ENCODE measurements at places on chromosomes 1 and 21. TPM values are rescaled to one million over a fixed set of nuclear protein-coding genes. Genes with fewer than 3 reads are reported as not detected.

DNA sequence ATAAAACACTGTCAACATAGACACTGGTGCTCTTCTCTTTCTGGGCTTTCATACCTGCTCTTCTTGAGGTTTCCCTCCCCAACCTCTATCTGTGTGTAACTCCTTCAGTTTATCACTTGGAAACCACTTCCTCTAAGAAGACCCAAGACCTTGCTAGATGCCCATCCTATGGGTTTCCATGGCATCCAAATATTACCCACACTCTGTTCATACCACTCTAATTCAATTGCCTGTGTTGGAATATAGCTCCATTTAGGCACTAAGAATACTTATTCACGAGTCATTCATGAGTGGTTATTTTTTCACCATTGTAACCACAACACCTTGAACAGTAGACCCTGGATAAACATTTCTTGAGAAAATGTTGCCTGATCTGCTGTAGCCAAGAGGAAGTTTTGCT, 231.1 kb upstream of the SGIP1 start:
- DNase-seq, result no peak

DNA sequence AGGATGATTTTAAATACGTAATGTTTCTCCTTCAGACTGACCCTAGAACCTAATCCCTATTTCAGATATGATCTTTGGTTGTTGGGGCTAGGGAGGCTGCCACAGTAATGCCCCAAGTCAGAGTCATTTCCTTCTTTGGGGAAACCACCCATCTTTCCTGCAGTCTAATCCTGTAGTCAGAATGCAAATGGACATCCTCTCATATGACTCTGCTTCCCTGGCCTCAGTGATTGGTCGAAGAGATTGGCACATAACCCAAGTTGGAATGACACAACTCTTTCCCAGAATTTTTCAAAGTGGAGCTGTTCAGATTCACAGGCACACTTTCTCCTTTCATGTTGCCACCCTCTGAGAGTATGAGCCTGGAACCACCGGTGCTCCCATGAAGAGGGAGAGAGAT, 58.8 kb upstream of the ZNF644 start:
- no peak for DNase-seq

DNA sequence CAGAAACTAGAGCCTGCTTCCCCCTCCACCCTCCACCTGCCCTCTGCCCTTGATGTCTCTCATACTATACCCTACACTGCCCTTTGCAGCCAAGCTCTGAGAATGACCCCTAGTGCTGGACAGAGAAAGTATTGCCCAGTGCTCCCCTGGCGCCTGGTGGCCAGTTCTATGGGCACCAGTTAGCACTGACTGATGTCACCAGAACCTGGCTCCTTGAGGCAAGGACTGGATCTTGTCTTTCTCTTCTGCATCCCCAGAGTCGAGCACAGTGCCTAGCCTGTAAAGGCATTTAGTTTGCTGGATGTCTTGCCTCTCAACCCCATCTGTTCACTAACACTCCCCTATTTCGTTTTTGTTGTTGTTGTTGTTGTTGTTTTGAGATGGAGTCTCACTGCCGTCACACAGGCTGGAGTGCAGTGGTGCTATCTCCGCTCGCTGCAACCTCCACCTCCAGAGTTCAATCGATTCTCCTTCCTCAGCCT, 5.9 kb downstream of the PHLDA3 start:
- no peak for DNase-seq

DNA sequence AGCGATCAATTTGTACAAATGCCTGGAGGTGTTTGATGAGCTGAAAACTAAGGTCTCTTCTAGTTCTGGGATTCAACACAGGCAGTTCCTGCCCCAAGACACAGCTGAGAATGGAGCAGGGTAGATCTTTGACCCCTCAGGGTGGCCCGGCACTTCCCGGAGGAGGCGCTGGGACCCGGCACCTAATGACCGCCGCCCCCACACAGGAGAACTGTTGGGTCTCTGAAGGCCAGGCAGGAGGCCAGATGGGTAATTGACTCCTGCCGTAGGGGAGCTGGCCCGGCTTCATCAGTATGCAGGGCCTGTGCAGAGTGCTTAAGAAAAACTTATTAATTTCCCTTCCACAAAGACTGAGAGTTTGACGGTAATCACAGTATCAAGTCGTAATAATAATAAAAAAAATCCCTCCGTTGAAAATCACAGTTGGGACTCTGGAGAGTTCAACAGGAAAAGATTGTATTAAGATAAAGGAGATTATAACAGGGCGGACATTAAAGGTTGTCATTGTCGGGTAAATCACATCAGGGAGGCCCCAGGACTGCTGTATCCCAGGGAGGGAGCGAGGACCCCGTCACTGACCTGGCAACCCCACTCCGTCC, 51.7 kb downstream of the UBIAD1 start:
- DNase-seq, result no peak

DNA sequence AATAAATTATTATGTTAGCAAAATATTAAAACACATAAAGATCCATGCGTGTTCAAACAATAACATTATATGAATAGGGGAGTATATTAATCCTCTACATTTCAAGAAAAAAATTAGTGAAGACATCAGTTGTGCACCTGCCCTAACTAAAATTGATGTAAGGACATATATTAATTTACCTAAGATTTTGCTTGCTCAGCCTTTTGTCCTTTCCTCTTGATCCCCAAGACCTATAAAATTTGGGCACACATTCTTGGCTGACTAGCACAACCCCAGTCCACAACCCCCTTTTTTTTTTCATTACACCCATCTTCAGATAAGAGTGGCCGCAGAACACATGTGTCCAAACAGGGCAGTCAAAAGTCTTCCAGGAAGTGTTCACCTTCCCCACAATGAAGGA, 6.6 kb downstream of the KRTAP21-2 start:
- DNase-seq, result no peak

Gene HIPK1
- total RNA-seq, result 45.1 TPM

Gene TDRD5
- total RNA-seq, result not detected

Gene COL9A2
- 4.3 TPM for total RNA-seq

Gene UBE2U
- total RNA-seq, result not detected

Gene PWP2
- 9.3 TPM for total RNA-seq

Gene CCDC181
- not detected for total RNA-seq

All from activated CD8-positive, alpha-beta T cell treated with anti-CD3 and anti-CD28 coated beads for 36 hours (primary cell).